Activated CD8-positive, alpha-beta memory T cell treated with anti-CD3 and anti-CD28 coated beads for 4 hours (primary cell): ENCODE measurements at places on chromosomes 11 and 22.

DNA sequence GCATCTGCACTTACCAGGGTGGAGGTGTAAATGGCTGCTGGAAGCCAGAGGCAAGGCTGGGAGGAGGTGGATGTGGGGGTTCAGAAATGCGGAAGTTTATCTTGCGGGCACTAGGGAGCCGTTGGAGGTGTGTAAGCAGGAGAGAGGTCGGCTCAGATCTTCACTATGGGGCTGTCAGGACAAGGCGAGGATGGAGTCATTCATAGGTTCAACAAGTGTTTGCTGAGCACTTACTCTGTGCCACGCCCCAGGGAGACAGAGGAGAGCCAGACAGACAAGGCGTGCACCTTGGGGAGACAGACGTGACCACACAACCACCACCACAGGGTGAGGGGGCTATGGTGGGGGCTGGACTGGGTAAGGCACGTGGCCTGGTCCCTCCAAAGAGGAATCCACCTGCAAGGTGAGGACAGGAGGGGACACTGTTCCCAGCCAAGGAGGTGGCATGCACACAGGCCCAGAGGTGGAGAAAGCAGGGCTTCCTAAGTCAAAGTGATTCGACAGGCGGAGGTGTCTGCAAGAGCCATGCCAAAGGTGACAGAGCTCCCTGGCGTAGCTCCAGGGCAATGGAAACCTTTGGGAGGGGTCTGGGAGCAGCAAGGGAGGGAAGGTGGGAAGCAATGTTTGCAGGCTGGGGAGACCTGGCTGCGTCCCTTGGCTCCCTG lies 30.8 kb upstream of the TCF20 start:
- no peak for DNase-seq

- DNase-seq = no peak
These were observed 1.3 kb downstream of the MACROD1 start for GRCh38 chr11:64164392-64165312.

GRCh38 chr22:37069319-37069718 lies 17.8 kb downstream of the KCTD17 start:
- no peak for DNase-seq

GRCh38 chr11:108713076-108713790 lies 48.4 kb downstream of the DDX10 start:
- no peak for DNase-seq

DNA sequence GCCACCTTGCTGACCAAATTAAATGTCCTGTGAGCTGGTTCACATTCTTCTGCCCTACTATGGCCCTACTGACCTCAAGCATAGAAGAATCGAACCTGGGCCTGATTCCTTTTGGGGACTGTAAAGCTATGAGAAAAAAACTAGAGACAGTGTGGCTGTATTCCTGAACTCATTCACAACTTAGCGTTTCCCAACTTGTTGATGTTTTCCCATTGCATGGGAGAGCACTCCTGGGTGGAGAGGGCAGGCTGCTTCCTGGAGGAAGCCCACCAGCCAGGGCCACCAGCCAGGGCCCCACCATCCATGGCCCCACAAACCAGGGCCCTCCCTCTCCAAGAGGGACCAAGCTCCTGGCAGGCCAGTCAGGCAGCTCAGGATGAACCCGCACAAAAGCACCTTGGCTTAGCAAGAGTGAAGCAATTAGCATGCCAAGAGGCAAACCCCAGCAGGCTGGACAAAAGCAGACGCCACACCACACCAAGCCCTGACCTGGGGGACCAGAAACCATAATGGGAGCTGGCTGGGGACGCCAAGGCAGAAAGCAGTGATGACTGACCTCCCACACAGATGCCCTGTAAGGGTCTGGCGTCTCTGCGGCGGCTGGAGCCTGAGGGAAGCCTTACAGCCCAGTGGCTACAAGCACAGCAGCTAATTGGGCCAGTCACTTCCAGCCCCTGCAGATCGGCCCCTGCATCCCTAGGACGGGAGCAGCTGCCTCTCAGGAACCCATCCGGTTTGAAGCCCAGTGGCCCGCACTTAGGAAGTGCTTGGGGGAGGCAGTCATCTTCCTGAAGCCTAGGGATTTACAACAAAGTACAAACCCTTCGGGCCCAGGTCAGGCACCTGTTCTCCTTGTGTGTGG lies 2.1 kb downstream of the CERK start:
- no peak for DNase-seq

DNA sequence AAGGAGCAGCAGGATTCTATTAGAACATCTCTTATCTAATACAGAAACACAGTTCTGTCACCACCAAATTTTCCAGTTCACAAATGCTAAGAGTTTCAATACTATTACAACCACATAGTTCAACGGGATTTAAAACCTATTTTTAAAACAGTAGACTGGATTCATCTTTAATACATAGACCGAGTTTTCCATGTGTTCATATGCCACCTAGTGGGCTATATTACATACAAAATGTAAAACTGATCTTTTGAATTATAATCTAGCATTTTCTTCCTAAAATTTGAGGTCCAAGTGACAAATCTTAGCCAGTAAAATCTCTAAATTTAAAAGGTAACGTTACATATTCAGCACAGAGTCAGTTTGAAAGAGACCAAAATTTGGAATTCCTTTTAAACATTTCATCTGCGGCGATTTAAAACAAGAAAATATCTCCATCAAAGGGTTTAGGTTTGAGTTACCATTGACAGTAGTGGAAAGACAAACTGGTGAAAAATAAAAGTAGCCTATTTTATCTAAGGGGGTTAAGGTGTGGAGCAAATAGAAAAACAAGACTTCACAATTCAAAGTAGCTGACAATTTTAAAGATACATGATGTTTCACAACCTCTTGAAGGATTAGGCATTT lies 269.3 kb upstream of the MPPED2 start:
- DNase-seq = no peak

- DNase-seq = no peak
These were observed 215.9 kb upstream of the CCDC90B start for GRCh38 chr11:83502041-83502440.

GRCh38 chr11:79578116-79578515 lies 137.3 kb upstream of the TENM4 start:
- DNase-seq = no peak

DNA sequence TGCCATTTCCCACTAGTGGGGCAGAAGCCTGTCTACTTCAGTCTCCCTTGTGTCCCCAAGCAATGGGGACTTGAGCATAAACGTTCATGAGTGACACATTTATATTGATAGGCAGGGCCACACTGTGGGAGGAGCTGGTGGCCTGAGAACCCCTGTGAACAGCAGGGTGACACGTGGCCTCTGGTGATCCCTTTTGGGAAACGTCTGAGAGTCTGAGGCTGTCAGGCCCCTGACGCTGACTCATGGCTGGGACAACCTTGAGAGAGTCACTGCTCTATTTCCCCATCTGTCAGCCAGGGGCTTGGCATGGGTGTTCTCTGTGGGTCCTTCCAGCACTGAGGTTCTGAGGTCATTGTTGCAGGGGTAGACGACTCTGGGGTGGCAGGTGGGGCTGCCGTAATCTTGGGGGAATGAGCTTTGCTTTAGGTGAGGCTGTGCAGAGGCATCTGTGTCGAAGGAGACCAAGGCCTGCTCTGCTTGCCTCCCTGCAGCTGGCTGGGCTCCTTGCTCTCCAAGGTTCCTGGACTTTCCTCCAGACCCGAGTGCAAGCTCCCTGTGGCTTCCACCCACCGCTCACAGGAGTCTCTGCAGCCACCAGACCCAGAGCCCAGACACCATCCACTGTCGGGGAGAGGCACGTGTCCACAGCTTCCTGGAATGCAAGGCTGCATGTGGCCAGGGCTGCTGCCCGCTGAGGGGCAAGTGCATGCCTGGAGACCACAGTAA lies 54.7 kb downstream of the SMIM38 start:
- no peak for DNase-seq

- DNase-seq = peak; percentile 63
These were observed 28.8 kb downstream of the TBC1D22A start for GRCh38 chr22:46791201-46791731.

- no peak for DNase-seq
These were observed 2.2 kb downstream of the PDXP start for GRCh38 chr22:37660709-37661045.

DNA sequence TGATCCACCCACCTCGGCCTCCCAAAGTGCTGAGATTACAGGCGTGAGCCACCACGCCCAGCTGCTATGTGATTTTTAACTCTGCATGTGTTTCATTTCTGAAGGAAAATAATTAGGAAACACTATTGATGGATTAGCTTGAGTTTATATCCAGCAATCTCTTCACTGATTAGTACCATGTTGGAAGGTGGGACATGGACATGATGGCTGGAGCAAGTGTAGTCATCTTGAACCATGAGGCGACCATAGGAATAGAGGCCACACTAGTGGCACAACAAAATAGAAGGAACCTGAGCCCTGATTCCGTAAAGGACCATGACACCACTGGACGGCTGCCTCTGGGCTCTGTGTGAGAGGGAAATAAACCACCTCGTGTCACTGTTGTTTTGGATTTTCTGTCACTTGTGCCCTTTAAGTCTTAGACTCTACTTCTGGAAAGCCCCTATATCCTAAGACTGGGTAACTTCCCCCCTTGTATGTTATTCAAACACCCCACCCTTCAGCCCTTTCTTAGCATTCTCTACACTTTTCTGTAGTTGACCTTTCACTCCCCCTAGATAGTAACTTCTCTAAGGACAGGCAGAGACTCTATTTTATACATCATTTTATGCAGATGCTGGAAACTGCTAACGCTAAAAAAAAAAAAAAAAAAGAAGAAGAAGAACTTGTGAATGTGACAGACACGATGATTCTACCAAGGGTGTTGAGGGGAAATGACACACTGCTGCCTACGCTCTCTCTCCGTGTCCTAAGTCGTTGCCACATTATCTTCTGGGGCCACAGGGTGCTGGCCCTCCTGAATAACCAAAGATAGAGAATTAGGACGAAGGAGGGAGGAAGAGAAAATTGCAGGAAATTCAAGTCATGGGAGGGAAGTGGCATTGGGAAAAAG lies 2.7 kb upstream of the VPS37C start:
- no peak for DNase-seq

DNA sequence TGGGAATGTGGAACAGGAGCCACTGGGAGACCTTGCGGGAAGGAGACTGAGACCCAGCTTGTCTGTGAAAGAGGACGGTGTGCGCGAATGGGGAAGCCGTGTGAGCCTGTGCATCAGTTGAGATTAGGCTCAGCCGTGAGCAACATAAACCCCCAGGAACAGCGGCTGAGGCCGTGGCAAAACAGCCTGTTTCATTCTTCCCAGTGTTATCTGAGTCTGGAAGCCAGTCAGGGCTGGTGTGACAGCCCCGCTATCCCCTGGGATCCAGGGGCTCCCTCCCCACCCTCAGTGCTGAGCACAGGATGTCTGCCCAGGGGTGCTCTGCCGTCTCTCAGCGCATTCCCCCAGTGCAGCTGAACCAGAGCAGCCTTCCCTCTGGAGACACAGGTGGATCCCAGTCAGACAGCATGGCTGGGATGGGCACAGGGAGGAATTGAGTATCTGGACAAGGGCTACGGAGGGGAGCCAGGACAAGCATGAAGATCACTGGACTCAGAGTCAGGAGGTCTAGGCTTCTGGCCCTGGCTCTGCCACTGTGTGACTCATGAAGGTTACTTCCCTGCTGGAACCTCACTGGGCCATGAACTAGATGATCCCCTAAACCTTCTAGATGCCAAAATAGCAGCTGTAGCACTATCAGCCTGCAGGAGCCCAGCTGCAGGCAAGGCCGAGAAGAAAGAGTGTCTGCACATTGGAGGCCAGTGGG lies 8.6 kb downstream of the OAF start:
- no peak for DNase-seq

- DNase-seq = no peak
These were observed 2.8 kb upstream of the TMPRSS13 start for GRCh38 chr11:117931971-117932370.

GRCh38 chr11:116517584-116517983 lies 255.2 kb downstream of the BUD13 start:
- no peak for DNase-seq

DNA sequence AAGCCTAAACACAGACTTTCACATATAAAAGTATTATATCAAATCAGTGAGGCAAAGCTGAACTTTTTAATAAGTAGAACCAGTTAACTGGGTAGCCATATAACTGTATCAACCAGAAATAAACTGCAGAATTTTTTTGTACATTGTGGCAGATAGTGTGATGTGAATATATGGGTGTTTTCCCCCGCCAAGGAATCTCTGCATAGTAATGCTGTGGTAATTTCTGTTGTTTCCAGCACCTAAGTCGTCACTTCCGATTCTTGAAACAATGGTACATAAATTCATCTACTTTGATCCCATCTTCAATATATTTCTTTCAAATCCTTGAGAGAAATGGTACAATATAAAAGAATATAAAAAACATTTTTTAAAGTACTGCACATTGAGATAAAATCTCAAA lies 39.6 kb downstream of the NARS2 start:
- DNase-seq = no peak

DNA sequence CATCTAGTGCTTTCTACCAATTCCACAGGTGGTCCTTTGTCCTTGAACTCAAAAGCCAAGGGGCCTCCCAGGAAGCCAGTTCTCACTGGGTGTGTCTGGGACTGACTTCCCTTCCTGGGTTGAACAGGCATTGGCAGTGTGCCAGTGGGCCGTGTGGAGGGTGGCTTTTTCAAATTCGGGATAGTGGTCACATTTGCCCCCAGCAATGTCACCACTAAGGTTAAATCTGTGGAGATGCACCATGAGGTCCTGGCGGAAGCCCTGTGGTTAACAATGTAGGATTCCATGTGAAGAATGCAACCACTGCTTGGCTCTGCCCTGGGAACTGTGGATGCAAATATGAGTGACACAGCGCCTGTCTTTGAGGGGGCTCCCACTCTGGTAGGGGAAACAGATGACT lies 53.2 kb upstream of the MTNR1B start:
- DNase-seq = no peak

GRCh38 chr11:73218106-73218829 lies at the start of gene P2RY2:
Gene P2RY2 (plus strand): TSS chr11:73218281. CDS start chr11:73234160, 15,879 bp downstream.
- no peak for DNase-seq

- no peak for DNase-seq
These were observed 67.7 kb downstream of the APOL5 start for GRCh38 chr22:35785181-35785923.

GRCh38 chr11:119189393-119189792 lies 4.1 kb downstream of the NHERF4 start:
- DNase-seq = no peak

- DNase-seq = peak; percentile 99
These were observed at the start of gene SNRPD3 for GRCh38 chr22:24555165-24556039. Gene SNRPD3 (plus strand): TSS chr22:24555999. CDS start chr22:24557675, 1,676 bp downstream.

GRCh38 chr11:22922672-22923071 lies 62.4 kb upstream of the CCDC179 start:
- DNase-seq = no peak

GRCh38 chr11:1158681-1159487 lies 1.1 kb downstream of the MUC5AC start:
- no peak for DNase-seq

GRCh38 chr11:101133190-101133589 lies 3.6 kb upstream of the PGR start:
- no peak for DNase-seq

- DNase-seq = no peak
These were observed 39.5 kb downstream of the LMO1 start for GRCh38 chr11:8224161-8224591.

DNA sequence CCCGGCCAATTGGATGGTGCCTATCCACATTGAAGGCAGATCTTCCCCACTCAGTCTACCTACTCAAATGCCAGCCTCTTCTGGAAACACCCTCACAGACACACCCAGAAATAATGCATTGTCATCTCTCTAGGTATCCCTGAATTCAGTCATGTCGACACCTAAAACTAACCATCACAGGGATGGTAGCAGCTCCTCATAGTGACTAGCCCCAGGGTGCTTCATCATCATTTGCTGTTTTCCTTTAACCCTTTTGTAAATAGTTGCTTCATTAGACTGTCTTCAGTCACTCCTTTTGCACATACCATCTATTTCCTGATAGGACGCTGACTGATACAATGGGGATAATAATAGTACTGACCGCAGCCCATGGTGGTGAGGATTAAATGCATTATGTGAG lies 18.8 kb upstream of the AMOTL1 start:
- no peak for DNase-seq

GRCh38 chr11:61120099-61120705 lies 17.9 kb downstream of the CD5 start:
- DNase-seq = no peak
